ENCODE measurements at places on chromosomes 1 and 21. TPM values are rescaled to one million over a fixed set of nuclear protein-coding genes. Genes with fewer than 3 reads are reported as not detected.

Gene CD2
- not detected for total RNA-seq

Gene RTCA
- total RNA-seq: 118 TPM

Gene CD1B
- not detected for total RNA-seq

Gene CD244
- total RNA-seq: not detected

Gene RPTN
- total RNA-seq: not detected

Gene HAPLN2
- total RNA-seq: not detected

Gene KRTAP22-1
- total RNA-seq: not detected

Gene NBPF6
- total RNA-seq: not detected

Gene CLCA4
- total RNA-seq: not detected

Gene COL11A1
- 0.45 TPM for total RNA-seq

Gene OPTC
- total RNA-seq: not detected

Gene OXCT2
- 0.99 TPM for total RNA-seq

Gene DNAI4
- total RNA-seq: 11.4 TPM

Gene HTR1D
- total RNA-seq: not detected

Gene PRMT2
- 96.6 TPM for total RNA-seq

Gene CFHR4
- not detected for total RNA-seq

Gene DCST2
- total RNA-seq: not detected

Gene OR14K1
- total RNA-seq: not detected

Gene MROH9
- 0.27 TPM for total RNA-seq

Gene HES3
- total RNA-seq: not detected

Gene ACTN2
- 0.18 TPM for total RNA-seq

Gene ST6GALNAC3
- 3.1 TPM for total RNA-seq

Gene NID1
- total RNA-seq: 26.7 TPM

Gene RBBP5
- 24.2 TPM for total RNA-seq

Gene THRAP3
- 130 TPM for total RNA-seq

Gene IL12RB2
- not detected for total RNA-seq

Gene PGLYRP4
- not detected for total RNA-seq

Gene SMIM1
- total RNA-seq: 4.6 TPM

Gene KIAA1614
- total RNA-seq: 9.7 TPM

Gene MYOG
- not detected for total RNA-seq

Gene PTAFR
- 0.65 TPM for total RNA-seq

Gene FAM163A
- not detected for total RNA-seq

Gene BRDT
- total RNA-seq: not detected

Gene SH3BP5L
- 20.2 TPM for total RNA-seq

Gene BEST4
- 0.09 TPM for total RNA-seq

Gene CLCNKA
- 0.09 TPM for total RNA-seq

Gene A3GALT2
- total RNA-seq: not detected

Gene SPRR2E
- total RNA-seq: not detected

Gene DENND2D
- 2.9 TPM for total RNA-seq

Gene HSF2BP
- total RNA-seq: 2.3 TPM

Gene KRTAP12-2
- total RNA-seq: not detected

Gene ARHGEF11
- 32.2 TPM for total RNA-seq

Gene KCNE2
- not detected for total RNA-seq

Gene CAMSAP2
- total RNA-seq: 57.5 TPM

Gene DDR2
- 379 TPM for total RNA-seq

Gene FAAH
- total RNA-seq: 0.65 TPM

Gene TTC39A
- 0.25 TPM for total RNA-seq

Gene OLIG2
- total RNA-seq: not detected

Gene HRNR
- total RNA-seq: not detected

Gene KCNK2
- total RNA-seq: 64.3 TPM

Gene SLC1A7
- total RNA-seq: 3.8 TPM

Gene OR2M3
- total RNA-seq: not detected

Gene RERE
- 50.3 TPM for total RNA-seq

Gene NECTIN4
- not detected for total RNA-seq

Gene CA6
- total RNA-seq: not detected

Gene DTL
- total RNA-seq: 47.7 TPM

Gene CCDC17
- total RNA-seq: 4.0 TPM

All from fibroblast of the aortic adventitia (primary cell).